ENCODE measurements at places on chromosomes 2 and 18.
A peak's percentile ranks its signal among the peaks of the same experiment; 100 is the strongest.

DNA sequence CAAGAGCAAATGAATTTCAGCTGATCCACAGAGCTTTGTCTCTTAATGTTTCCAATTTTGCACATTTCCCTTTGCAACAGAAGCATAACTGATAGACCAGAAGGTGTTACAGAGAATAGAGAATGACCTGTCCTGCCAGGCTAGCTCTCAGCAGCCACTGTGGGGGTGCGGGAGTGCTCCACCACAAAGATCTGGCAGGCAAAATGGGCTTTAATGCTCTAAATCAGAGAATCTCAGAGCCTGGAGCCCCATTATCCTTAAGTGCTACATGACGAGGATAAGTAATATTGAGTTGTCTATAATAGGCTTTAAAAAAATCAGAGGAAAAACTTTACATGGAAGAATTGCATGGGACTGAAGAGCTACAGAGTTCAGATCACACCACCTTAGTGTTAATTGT is 245.7 kb downstream of the PDE11A start:
- DNase-seq = no peak

GRCh38 chr18:58338961-58339592 is 289.8 kb downstream of the ALPK2 start:
- DNase-seq = no peak

GRCh38 chr2:226983895-226984749 is 148.3 kb downstream of the RHBDD1 start:
- DNase-seq = no peak

- DNase-seq = no peak
Observed at GRCh38 chr2:102197389-102198137, 10.7 kb downstream of the IL1RL2 start.

DNA sequence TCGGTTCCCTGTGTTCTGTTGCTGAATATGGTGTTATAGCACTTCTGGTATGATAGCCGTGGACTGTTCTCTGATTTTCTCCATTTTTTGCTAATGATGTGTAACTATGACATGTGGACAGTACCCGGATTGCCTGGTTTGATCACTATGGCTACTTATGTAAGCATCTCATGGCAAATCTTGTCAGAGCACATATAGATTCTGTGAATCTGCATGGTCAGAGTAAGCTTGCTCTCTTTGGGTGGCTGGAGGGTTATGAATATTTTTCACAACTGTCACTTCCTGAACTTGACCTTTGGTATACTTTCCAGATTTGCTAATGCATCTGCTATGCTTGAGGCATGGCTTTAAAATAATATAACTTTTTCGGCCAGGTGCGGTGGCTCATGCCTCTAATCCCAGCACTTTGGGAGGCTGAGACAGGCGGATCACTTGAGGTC is 36.8 kb upstream of the ATP8B1 start:
- no peak for DNase-seq

GRCh38 chr2:112181571-112182290 is 43.5 kb downstream of the FBLN7 start:
- peak; percentile 66 for DNase-seq

- no peak for DNase-seq
Observed at GRCh38 chr2:23007631-23008235, 377.2 kb upstream of the KLHL29 start.

DNA sequence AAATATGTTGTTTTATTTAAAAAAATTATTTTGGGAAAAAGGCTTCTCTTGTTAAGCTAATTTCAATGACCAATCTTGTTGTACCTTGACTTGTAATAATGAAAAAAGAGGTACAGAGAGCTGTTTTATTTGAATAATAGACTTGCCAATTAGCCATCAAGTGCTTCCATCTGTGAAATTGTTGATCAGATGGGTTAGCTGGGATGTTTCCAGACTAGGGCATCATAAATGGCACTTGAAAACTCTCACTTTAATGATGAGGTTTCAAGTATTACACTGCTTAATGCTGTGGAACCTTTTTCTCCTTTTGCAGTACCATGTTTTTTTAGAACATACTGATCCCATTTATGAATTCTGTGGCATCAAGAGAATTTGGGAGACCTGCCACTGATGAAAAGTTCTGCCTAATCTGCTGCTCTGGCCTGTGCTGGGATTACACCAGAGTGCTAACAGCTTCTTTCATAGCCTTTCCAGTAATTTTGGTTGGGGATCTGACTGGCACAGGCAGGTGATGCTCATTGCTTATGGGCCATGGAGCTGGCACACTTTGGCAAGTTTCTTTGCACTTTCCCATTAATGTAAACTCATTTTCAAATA is 24.2 kb downstream of the PSMD14 start:
- no peak for DNase-seq

DNA sequence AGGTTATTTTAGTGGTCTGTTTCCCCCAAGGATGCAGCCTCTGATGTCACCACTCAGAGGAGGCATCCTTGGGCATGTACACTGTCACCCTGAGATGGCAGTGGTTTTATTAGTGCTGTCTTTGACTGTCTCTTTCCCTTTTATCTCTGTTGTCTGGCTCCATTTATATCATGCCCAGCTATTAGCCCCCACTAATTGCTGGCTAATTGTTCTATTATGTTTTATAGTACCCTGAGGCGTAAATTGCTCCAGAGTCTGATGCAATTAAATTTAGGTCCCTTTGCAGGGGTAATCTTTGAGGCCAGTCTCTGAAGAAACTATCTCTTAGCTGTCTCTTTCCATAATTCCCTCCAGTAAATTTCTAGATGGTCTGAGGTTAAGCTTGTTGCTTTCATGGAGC is 301.0 kb upstream of the KLHL29 start:
- no peak for DNase-seq

DNA sequence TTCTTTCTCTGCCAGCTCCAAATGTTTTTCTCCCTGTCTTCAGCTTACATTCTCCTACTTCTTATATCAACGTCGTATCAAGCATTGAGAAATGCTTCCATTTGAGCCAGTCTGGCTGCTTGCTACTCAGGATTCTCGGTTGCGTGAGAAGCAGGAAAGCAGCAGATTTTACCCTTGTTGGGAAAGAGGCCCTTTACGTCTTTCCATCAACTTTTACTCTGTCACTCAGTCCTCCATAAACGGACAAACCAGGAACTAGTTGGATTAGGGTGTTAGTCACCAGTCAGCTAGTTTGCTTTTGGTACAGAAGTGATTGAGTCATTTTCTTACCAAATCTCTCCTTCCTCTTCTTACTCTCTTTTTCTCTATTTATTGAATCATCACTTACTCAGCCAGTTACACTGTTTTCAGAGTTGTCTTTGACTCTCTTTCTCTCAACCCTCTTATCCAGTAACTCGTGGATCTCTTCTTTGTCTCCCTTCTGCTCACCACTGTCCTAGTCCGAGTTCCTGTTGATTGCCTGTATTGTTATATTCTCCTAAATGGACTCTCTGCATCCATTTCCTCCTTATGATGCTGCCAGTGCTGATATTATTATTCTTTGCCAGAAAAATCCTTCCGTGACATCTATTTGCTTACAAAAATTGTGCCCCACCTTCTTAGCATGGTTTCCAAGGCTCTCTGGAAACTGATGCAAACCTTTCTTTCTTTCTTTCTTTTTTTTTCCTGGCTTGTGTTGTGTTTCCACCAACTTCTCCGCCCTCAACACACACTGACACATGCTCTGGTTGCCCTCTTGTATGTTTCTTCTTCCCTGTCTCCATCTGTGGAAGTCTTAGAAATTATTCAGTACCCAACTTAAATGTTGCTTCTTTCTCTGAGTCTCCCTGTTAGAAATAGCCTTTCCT is 61.5 kb downstream of the VRK2 start:
- DNase-seq = no peak

GRCh38 chr18:76491776-76492668 is 3.0 kb downstream of the ZNF516 start:
- no peak for DNase-seq

- no peak for DNase-seq
Observed at GRCh38 chr18:74625157-74625556, 27.5 kb downstream of the ZNF407 start.

GRCh38 chr2:48287976-48288375 is 242.0 kb upstream of the STON1 start:
- no peak for DNase-seq

DNA sequence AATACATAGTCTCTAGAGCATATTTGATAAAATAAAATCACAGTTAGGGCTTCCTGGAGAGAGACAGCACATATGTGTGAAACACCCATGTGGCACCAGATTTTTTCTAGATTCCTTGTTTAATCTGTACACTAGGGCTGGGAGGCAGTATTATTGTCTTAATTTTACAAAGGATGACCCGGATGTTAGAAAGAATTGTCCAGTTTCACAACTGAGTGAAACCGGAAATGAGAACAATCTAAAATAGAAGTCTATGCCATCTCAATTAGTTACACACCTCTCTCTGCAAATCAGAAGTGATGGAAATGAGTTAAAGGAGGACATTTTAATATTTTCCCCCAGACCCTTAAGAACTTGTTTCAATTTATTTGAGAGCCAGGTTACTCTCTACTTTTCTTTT is 463.7 kb upstream of the DSEL start:
- DNase-seq = no peak

DNA sequence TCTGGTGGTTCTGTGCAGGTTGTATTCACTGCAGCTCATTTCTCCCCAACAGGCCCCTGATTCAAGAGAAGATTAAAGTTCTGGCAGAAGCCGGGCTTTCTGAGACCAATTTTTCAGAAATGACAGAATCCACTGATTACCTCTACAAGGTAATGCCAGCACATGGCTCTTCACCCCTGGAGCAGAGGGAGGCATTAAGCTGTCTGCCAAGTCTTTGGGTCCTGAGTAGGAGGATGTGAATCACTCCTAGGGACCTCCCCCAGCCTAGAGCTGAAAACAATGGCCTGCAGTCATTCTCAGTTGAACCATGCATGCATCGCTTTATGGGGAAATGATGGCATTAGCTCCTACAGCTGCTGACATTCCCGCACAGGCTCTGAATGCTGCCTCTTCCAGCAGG is 20.5 kb upstream of the RPL37A start:
- no peak for DNase-seq
